ENCODE measurements at places on chromosomes 2 and 18.

GRCh38 chr2:149167941-149168340 is 129.4 kb downstream of the LYPD6B start:
- no peak for DNase-seq

DNA sequence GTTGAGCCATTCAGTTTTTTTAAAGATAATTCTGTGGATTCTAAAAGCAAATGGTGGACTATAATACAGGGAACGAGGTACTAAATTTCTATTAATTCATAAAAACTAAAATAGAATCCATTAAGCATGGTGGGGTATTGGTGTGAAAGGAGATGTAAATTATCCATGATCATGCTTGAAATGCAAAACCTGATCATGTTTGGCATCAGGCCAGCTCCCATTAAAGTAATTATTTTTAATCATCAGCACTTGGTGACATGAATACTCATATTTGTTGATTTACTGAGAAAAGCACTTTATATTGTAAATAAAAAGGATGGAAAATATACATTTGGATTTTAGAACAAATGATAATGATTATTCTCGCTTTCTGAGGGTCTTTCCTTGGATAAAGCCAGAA is 232.3 kb upstream of the MEIS1 start:
- no peak for DNase-seq

DNA sequence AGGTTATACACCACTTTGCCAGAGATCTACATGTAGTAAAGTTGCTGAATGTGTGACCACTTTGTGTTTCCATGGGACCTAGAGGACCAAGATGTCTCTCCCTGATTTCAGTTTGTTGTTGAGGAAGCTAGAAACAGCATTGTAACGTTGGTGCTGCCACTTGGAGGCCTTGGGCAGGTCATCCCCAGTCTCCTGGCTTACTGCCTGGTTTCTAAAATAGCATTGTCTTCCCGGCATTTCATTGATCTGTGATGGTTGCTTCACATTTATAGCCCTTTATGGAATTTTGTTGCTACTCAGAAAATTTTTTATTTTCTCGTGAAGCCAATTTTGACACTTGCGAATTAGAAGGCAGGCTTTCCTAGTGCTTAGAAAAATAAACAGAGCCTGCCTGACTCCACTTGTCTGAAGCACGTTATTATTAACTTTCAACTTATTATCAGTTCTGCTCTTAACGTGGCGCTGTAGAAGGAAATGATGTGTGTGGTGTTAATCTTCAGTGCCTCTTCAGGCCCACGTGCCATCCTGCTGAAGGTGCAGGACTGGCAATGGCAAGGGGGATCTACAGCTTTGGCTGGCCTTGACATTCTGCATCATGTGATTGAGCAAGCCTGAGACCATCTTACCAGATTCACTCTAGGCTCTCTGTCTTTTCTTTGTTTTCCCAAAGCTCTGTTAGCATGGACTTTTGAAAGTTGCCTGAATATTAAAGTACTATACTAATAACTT is 59.9 kb downstream of the INPP4A start:
- no peak for DNase-seq

DNA sequence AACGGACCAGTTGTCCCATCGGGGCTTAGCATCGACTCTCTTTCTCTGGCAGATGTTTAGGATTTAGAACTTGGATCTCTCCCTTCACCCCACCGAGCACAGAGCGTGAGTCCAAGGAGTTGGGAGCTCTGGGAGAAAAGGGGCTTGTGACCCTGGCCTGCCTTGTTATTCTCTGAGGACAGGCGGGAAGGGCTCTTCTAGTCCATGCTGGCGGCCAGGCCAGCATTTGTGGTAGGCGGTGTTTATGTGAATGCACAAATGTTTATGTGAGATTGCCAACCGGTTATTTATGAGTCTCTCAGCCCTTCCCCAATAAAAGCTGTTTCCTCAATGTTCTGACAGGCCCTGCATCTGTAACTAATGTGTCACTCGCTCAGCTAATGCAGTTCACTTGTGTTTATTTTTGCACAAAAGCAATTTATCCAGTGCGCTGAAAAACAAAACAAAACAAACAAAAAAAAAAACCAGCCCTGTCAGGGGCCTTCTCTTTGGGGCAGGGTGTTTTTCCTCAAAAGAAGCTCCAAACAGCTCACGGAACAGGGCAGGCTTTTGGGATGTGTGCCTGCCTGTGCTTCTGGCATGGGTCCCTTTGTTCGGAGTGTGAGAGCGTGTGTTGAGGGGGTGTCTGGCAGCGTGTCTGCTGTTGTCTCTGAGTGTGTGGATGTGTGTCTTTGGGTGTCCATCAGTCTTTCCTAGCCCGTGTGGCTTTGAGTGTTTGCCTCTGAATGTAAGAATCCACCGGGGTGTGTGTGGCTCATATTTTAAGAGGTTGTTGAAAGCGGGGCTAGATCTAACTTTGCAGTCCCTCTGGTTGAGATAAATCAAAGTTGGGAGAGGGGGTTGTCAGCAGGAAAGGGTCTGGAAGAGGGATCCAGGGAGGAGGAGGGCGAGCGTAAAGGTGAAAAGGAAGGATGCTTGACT is 52.8 kb upstream of the HAAO start:
- no peak for DNase-seq

DNA sequence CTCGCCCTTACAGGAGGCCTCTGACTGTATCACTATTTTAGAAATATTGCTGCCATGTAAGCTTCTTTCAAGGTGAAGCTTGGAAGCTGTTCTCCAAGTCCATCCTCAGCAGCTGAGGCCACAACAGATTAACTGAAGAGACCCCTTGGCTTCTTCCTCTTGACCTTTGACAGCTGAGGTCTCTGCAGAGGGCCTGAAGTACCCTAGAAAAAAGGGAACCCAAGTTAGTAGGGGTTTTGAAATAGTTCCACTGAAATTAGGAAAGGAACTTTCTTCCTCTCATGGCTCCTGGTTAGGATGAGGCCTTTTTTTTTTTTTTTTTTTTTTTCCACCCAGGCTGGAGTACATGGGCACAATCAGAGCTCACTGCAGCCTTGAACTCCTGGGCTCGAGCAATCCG is 15.5 kb upstream of the IHH start:
- DNase-seq: no peak

GRCh38 chr2:60329225-60329624 is 224.2 kb downstream of the BCL11A start:
- no peak for DNase-seq

- no peak for DNase-seq
Observed at GRCh38 chr2:201118961-201119854, 3.2 kb downstream of the CFLAR start.

DNA sequence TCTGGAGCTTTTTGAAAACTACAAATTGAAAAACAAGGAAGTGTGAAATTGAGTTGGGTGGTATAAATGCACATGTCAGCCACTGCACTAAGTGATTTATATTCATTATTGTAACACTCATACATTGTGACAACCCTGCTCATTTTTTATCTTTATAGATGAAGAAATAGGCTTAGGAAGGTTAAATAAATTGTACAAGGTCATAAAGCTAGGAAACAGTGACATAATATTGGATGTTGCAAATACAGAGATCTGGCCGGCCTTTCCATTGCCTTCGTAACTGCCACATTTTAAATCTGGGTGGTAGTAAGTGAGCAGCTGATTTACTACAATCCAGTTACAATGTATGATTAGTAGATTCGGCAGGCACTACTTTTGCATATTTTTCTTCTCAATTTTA is 76.6 kb upstream of the LPIN2 start:
- no peak for DNase-seq

DNA sequence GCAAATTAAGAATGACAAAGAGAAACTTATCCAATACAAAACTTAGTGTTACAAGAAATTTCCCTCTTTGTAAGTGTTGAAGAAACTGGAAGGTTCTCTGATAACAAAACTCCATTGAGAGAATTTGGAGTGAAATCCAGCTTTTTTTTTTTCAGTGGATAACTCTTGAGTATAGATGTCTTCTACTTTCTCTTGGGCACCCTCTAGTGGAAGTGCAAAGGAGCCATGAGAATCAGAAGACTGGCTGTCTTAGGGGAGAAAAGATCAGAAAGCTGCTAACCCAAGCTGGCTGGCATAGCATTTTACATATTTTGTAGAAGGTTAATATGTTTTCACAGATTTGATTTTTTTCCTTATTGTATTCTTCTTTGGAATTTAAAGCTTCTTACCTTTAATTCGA is 138.8 kb upstream of the SATB2 start:
- no peak for DNase-seq

- no peak for DNase-seq
Observed at GRCh38 chr18:49249521-49249920, 210.9 kb downstream of the DYM start.

DNA sequence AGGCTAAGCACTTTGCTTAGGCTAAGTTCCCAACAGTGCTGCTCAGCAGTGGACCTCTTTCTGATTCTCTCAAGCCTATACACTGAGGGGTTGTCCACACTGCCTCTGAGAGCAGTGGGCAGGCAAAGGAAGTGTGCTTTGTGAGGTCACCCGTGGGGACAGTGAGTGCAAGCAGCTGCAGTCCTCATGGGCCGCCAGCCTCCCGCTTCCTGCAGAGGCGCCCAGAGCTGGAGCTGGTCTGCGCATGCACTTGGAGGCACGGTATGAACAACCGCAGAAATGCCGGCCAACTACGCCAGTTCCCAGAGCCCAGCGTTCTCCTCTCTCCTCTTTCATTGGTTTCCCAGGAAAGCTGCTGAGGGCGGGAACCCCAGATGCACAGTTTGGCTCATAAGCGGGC is 149.5 kb upstream of the DLX2 start:
- no peak for DNase-seq

GRCh38 chr2:47167149-47167548 is 12.0 kb upstream of the STPG4 start:
- DNase-seq: no peak

GRCh38 chr2:192416060-192416459 is 221.3 kb upstream of the TMEFF2 start:
- no peak for DNase-seq

- no peak for DNase-seq
Observed at GRCh38 chr2:176534798-176535466, 265.7 kb downstream of the MTX2 start.

DNA sequence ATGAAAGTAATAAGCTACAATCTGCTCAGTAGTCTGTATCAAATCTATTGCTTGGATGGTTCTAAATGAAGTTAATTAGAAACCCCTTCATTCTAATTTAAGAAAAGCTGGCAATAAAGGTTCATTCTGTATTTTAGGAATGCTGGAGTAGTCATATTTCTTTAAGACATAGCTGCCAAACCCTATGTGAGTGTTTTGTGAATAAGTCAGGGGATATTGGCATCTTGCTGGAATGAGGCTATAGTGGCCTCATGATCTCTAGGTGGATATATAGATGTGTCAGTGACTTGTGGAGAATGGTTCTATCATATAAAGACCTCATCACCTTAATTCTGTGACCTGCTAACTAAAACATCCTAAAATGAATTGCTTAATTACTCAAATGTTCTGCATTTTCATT is 196.3 kb downstream of the PDE1A start:
- no peak for DNase-seq

DNA sequence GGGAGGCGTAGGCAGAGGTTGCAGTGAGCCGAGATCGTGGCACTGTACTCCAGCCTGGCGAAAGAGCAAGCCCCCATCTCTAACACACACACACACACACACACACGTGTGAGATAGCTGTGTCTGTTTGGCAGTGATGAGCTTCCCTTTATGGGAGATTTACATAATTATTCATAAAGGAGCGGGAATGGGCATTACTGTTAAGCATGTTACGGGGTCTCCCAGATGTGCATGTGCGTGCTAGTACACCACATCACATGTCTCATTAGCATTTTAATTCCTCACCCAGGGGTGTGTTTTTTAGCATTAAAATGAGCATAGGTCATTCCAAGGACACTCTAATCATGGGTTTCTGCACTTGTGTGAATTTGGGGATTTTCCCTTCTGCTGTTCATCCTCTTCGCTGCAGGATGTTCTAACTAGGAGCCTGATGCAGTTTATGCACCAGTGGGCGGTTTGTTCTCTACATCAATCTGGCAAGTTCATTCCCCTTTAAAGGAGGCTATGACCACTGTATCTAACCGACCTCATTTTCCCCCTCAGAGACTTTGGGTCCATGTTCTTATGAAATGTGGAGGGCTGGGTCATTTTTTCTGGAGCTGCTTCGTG is 1.0 kb upstream of the FAM178B start:
- DNase-seq: no peak

- DNase-seq: no peak
Observed at GRCh38 chr18:67875060-67875459, 358.5 kb upstream of the DSEL start.

DNA sequence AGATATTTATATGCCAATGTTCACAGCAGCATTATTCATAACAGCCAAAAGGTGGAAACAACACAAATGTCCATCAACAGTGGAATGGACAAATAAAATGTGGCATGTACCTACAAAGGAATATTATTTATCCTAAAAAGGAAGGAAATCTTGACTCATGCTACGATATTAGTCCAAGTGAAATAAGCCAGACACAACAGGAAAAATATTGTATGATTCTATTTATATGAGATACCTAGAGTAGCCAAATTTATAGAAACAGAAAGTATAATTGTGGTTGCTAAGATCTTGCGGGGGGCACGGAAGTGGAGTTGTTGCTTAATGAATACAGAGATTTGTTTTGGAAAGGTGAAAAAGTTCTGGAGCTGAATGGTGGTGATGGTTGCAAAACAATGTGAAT is 33.0 kb upstream of the CCDC150 start:
- DNase-seq: no peak

- DNase-seq: no peak
Observed at GRCh38 chr18:80229363-80229762, 18.0 kb downstream of the PARD6G start.

- DNase-seq: no peak
Observed at GRCh38 chr18:12463191-12463590, 55.5 kb downstream of the PRELID3A start.

DNA sequence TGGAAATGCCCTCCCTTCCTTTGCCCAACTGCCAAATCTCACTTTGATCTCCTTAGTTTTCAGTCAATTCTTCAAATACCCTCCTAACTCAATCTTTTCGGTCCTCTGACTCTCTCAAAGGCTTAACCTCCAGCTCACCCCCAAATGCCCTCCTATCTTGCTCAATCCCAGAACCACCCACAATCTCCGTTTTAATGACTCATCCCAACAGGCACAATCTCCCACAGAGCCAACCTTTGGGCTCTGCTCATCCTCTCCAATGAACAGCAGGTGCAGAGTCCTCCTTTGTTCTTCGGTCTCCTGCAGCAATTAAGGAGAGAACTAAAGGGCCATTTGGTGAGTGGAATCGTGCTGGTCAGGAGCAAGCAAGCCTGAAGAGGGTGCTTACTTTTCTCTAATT is 366.1 kb upstream of the CRIM1 start:
- DNase-seq: no peak
